Dorsolateral prefrontal cortex (tissue), 122 donors: ENCODE measurements at places on chromosomes 7 and 10. TPM values are rescaled to one million over a fixed set of nuclear protein-coding genes. Genes with fewer than 3 reads are reported as not detected.

DNA sequence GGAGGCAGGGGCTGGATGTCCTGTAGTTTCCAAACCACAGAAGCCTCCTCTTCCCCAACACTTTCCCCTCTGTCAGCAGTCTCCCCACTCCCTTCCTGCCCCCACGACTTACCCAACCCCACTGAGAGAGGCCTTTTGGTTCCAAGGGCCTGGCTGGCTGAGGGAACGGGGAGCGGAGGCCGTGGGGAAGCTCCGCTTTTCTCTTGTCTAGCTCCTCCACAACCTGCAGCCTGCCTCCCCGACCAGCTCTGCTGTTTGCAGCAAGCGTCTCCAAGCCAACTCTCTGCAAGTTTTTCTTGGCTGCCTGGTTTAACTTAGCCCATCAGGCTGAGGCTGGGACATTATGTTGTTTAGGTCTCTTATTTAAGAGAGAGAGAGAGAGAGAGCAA is 126.8 kb downstream of the NEURL1 start:
- DNase-seq = no peak

The MRLN gene
- not detected for total RNA-seq

The PILRA gene
- 31.0 TPM for total RNA-seq

- DNase-seq = no peak
Measured at GRCh38 chr10:43892062-43892770, 243.5 kb upstream of the ZNF32 start.

The C7orf33 gene
- total RNA-seq = not detected

- DNase-seq = no peak
Measured at GRCh38 chr10:97001183-97001991, 169.3 kb downstream of the LCOR start.

GRCh38 chr7:107712025-107712424 is 31.9 kb upstream of the CBLL1 start:
- DNase-seq = no peak

The ACTL6B gene
- total RNA-seq = 57.1 TPM
